ENCODE measurements at places on chromosomes 5 and 9.
A peak's percentile ranks its signal among the peaks of the same experiment; 100 is the strongest.

- no peak for DNase-seq
Measured at GRCh38 chr5:157999696-158000095, 140.8 kb upstream of the CLINT1 start.

DNA sequence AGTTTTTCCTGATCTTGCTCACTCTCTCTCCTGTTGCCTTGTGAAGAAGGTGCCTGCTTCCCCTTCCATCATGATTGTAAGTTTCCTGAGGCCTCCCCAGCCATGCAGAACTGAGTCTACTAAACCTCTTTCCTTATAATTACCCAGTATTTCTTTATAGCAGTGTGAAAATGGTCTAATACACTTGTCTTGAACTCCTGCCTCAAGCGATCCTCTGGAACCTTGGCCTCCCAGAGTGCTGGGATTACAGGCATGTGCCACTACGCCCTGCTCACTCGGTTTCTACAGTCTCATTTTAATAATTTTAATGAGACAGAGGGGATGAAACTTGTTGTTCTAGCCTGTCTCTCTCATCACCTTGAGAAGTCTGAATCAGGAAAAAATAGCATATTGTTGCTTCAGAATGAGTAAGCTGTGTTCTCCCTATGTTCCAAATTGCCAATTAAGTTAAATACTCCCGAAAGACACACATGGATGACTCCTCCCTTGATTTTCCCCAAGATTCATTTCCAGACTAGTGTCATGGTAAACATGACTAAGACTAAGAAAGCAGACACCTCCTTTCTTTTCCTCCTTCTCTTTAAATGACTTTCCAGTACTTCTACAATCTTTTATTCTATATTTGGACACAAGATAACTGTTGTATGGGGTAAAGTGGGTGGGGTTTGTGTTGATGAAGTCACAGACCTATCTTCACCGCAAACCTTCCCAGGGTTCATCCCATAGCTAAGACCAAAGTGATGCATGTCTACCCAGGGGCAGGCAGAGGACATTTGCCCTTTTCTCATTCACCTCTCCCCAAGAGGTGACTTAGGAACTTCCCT, 7.8 kb upstream of the DNAJC18 start:
- no peak for DNase-seq

GRCh38 chr5:125538469-125538868, 792.0 kb upstream of the ZNF608 start:
- DNase-seq = no peak

DNA sequence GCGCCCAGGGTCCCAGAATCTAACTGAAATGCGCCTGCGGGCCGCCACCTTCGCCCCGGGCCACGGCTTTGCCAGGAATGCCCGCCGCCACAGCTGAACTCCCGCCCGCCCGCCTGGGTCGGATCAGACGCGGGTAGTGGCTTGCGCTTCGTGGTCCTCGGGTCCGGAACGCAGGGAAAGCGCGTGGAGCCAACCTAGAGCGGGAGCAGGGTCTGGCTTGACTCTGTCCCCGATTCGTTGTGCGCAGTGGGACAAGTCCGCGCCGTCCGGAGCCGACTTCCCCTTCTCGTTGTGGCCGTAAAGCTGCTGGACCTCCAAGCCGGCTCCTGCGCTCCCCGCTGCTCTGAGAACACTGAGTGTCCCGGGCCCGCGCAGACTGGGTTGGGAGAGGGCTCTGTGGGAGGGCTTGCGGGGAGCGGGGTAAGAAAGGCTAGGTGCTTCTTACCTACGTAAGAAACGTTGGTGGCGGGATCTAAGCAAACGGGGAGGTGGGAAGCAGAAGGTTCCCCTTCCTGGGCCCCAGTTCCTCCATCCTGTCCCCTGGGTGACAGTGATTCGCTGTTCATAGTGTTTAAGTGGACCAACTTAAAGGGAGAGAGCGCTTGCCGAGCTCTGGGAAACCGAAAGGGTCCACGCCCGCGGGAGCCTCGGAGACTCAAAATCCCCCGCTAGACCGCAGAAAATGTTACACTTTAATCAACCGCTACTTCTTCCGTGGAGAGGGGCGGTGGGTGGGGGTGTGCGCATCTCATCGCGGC, 4.4 kb upstream of the FOXE1 start:
- no peak for DNase-seq

- DNase-seq = peak; percentile 19
Measured at GRCh38 chr5:179558932-179559283, 8.6 kb downstream of the RUFY1 start.

DNA sequence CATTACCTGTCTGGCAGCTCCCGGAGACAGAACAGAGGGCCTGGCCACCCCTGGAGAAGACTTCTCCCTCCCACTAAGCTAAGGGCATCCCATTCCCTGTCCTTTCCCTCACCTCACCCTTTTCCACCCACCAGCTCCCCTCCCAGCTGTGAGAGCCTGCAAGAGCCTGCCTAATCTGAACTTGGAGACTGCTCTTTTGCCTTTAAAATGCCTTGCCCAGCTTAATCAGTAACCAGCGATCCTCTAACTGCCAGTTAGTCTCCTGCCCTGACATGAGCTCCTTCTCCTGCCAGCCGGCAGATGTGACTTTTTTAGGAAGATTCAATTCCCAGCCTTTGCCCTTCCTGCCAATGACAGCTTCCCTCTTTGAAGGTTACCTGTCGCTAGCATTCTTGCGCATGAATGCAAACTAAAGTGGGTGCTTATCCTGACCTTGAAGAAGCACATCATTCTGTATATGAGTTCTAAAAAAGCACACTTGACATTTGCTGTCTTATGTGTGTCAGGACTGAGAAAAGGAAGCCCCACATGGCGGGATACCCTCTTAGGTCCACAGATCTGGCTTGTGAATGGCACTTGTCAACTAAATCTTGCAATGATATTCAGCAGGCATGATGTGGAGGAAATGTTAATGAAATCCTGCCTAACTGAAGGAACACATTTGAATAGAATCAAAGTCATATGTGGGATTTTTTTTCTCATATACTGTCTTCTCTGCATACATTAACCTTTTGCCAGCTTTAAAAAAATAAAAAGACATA, 411.2 kb upstream of the SLC30A5 start:
- no peak for DNase-seq

GRCh38 chr9:5479994-5480694, 29.8 kb downstream of the CD274 start:
- DNase-seq = no peak

DNA sequence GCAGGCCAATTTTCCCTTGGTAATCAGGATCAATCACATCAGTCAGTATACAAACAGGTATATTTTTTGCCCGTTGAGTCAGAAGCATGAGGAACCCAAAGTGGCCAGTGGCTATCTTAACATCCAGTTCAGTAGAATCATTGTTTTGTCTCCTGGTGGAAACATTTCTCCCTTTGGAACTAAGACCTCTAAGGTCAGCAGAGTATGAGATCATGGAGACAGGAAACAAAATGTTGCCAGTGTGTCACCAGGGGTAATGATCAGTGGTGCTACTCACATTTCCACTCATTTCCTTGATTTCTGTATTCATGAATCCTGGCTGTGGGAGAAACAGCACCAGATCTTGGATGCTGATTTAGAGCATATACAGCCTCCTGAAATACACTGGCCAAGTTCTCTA, 553.0 kb downstream of the CSNK1G3 start:
- no peak for DNase-seq

- DNase-seq = no peak
Measured at GRCh38 chr9:444528-444927, 229.9 kb downstream of the DOCK8 start.

GRCh38 chr5:75235711-75236110, 967 bp downstream of the ANKRD31 start:
- DNase-seq = no peak

- DNase-seq = no peak
Measured at GRCh38 chr5:35129921-35130485, 82.3 kb upstream of the AGXT2 start.

GRCh38 chr9:72334658-72335337, 30.2 kb downstream of the ZFAND5 start:
- no peak for DNase-seq

GRCh38 chr9:112555101-112555643, 68.5 kb downstream of the KIAA1958 start:
- no peak for DNase-seq

- DNase-seq = no peak
Measured at GRCh38 chr9:98255061-98255577, 330 bp downstream of the TBC1D2 start.

GRCh38 chr5:78602400-78602799, 46.2 kb downstream of the LHFPL2 start:
- no peak for DNase-seq

DNA sequence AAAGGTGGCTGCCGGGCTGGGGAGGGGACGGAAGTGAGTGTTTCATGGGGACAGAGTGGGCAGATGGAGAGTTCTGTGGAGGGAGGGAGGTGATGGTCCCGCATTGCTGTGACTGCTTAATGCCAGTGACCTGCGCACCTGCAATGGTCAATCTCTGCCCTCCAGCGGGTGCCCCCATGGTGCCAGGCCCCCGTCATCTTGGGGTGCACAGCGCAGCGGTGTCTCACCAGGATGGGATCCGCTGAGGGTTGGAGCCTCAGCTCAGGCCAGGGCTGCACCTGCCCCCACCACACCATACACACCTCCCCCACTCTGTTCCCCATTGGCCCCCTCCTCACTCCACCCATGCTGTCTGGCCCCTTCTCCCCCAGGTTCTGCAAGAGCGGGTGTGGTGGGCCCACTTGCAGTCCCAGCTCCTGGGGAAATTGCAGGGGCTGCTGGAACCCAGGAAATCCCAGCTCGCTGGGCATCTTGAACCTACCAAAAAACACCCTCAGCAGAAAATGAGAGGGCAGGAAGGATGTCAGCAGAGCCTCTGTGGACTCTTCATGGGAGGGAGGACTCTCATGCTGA, 12.1 kb upstream of the CAMSAP1 start:
- no peak for DNase-seq

- DNase-seq = no peak
Measured at GRCh38 chr5:54214722-54215121, 95.7 kb downstream of the ARL15 start.

GRCh38 chr5:68240771-68241170, 25.2 kb downstream of the PIK3R1 start:
- DNase-seq = no peak

GRCh38 chr5:116360008-116360853, 214.4 kb downstream of the SEMA6A start:
- no peak for DNase-seq

- DNase-seq = no peak
Measured at GRCh38 chr9:93612052-93612795, 35.8 kb downstream of the PHF2 start.

- no peak for DNase-seq
Measured at GRCh38 chr5:132263548-132264261, 6.2 kb downstream of the PDLIM4 start.

GRCh38 chr9:11871852-11872251, 821.3 kb upstream of the TYRP1 start:
- peak; percentile 10 for DNase-seq

- DNase-seq = no peak
Measured at GRCh38 chr5:170308686-170309085, 11.1 kb upstream of the LCP2 start.

DNA sequence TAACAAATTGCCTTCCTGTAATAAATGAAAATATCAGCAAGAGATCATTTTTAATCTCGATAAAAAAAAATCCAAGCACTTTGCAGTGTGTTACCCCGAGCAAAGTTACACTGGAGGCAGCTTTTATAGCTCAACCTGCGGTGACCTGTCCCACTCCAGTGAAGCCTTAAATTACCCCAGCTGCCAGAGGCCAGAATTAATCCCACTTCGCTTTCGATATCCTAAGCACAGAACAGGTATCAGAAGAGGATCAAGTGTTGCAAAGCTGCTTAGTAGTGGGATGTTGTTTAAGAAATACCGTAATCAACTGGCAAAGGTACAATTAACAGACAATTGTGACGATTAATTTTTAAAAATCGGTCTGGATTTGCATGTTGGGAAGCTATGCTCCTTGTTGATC, 314.0 kb downstream of the AGTPBP1 start:
- no peak for DNase-seq

DNA sequence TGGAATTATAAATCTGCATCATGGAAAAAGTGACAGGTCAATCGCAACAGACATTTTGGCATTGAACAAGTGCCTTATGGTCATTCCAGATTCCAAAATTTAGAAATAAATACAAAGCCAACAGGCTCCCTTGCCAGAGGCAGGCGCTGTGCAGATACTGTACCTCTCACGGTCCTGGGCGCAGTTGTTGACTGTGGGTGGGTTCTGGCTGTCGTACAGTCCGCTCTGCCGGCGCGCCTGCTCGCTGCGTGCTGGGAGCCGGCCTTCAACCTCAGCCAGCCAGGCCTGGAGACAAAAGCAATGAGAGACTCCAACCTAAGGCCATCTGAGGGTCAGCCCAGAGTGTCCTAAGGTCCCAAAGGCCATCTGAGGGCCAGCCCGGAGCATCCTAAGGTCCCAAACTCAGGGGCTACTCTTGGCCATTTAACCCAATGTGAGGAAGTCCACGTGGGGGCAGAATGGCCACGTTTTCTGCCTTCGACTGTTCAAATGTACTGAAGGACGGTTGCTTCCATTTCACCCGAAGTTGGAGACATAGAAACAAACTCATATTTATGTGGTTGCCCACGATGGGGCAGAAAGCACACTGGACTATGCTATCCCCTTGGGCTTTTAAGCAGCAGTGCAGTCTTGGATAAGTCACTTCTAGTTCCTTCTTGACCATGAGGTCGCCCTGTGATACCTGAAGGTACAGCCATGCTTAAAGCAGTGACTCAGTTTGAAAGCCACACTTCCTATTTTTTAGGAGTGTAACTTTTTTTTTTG, 65.2 kb downstream of the USP20 start:
- no peak for DNase-seq

All from NCI-H1694 treated with DMSO at 0.1 percent for 48 hours (cell line).